RWPE2 (cell line): ENCODE measurements at places on chromosomes 3 and 15.

DNA sequence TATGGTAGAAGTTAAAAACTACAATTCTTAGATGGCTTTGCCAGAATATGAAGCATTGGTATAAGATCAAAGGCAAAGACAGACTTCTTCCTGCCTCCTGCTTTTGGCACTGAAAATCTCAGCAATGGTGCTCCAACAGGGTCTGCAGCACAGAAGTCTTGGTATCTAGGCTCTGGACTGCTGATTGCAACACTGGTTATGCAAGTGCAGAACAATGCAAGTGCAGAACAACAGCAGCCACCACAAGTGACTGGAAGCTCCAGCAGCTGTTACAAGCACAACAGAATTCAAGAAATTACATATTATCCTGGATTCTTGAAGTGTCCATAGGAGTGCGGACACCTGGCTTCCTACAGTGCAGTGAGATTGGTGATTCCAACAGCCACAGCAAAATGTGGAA is 33.7 kb downstream of the ZBTB20 start:
- DNase-seq = no peak

DNA sequence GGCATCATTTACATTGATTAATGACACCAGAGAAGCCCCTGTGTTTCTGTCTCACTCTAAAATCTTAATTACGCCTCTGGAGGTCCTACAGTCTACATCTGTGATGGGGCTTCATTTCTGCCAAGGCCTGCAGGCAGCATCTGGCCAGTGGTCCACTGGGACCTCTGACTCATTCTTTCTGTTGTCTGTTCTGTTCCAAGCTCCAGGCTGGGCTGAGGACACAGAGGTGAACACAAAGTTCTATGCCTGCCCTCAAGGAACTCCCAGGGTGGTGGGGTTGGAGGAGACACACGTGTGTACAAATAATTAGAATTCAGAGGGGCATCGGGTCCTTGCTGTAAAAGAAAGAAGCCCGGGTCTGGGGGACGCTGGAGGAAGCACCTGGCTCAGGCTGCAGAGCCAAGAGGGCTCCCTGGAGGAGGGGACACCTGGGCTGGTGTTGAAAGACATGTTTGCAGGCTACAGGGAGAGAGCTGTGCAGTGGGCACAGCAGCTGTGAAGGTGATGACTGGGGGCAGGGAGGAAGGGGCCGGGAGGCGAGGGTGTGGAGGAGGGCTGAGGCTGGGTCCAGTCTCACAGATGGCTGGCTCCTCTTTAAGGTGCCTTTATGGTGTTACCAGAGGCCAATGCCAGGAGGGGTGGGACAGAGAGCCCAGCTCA is 103.3 kb upstream of the PRR23E start:
- no peak for DNase-seq

DNA sequence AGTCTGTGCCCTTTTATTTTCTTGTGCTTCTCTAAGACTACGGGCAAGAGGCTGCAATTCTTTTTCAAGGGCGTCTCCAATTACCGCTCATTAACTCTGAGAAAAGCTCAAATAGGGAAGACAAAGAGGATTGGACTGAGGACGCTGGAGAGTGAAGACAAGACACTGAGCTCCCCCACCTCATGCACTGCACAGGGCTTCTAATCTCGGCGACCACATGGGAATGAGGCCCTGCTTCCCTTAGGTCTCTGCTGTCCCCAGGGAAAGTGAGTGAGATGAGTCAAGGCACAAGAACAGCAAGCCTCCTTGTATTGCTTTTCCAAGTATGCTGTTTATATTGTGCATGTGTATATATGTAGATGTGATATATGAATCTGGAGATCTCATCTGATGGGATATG is 392.2 kb upstream of the CFAP20DC start:
- no peak for DNase-seq

DNA sequence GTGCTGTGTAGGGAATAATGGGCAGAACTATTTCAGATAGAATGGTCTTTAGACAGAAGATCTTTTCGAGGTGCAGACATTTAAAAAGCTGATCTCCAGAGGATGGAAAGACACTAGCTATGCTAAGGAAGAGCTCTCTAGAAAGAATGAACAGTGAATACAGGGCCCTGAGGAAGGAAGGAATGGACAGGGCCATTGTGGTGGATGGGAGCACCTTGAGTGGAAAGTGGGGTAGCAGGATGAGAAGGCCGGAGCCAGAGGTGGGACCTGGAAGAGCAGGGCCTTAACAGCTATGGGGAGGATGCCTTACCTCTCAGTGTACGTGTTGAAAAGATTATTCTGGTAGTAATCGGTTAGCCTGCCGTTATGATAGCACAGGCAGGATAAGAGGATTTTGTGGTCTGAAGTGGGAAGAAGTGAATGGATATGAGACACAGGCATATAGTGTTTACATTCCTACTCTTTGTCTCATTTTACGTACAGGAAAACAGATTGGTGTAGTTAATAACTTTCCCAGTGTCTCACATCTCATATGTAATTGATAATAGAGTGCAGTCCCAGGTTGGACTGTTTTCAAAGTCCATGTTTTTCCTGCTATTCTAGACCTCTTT is 172.4 kb downstream of the KLHL25 start:
- DNase-seq = no peak

GRCh38 chr3:98534734-98535133 is 3.0 kb downstream of the GPR15 start:
- no peak for DNase-seq

GRCh38 chr3:134350266-134350665 is 24.0 kb downstream of the AMOTL2 start:
- peak; percentile 26 for DNase-seq

DNA sequence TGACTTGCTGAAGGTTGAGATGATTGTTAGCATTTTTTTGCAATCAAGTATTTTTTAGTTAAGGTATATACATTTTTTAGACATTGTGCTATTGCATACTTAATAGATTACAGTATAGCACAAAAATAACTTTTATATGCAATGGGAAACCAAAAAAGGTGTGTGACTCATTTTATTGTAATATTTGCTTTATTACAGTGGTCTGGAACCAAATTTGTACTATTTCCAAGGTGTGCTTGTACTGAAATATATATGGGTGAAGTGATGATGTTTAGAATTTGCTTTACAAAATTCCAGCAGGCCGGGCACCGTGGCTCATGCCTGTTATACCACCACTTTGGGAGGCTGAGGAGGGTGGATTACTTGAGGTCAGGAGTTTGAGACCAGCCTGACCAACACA is 29.1 kb upstream of the TBC1D23 start:
- DNase-seq = no peak

GRCh38 chr3:194485468-194485880 is 1.3 kb downstream of the ATP13A3 start:
- DNase-seq = no peak

GRCh38 chr15:44775953-44776352 is 39.6 kb downstream of the TRIM69 start:
- no peak for DNase-seq

- no peak for DNase-seq
Measured at GRCh38 chr15:60054472-60054871, 50.4 kb downstream of the FOXB1 start.

GRCh38 chr3:57911593-57911992 is 96.6 kb upstream of the FLNB start:
- DNase-seq = no peak

DNA sequence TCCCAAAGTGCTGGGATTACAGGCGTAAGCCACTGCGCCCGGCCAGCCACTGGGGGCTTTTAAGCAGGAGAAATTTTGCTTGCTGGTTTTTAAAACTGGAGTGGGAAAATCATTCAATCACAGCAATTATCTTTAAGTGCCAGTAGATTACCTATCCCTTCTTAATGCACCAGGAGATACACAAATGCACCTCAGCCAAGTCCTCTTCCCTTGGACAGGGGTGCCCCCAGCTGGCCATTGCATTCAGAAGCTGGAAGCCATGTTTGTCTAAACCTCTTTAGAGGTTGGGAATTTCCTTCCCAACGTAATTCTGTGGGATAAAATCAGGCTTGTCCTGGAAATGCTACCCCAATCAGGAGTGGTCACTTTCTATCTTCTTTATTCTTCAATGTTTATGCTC is 26.6 kb downstream of the MIX23 start:
- DNase-seq = no peak

DNA sequence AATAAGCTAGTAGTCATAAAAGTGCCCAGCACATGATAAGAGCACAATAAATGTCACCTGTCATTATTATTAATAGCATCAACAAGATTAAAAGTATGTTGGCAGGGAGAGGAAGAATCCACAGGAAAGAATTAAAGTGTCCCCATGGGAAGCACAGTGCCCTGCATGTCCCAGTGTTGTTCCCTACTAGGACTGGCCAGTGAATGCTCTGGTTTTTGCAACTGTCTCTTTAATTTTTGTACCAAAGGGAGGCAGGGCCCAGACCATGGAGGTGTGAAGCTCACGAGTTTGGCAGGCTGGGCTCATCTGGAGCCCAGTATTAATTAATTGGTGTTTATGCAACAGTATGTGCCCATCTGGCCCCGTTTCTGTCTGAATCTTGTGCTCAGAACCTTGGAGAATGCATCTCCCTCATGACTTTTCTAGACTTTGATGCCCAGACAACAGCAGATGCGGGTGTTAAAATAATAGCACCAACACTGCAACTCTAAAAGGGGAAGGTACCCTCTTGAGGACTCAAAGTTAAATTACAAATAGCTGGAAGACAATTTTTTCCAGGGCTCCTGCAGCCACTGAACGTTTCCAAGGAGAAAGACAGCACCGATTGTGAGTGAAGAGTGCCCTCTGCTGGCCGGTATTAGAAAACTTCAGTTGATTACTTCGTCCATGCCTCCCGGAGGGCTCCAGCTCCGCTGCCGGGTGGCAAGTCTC is 71.9 kb upstream of the SPATA12 start:
- DNase-seq = no peak

DNA sequence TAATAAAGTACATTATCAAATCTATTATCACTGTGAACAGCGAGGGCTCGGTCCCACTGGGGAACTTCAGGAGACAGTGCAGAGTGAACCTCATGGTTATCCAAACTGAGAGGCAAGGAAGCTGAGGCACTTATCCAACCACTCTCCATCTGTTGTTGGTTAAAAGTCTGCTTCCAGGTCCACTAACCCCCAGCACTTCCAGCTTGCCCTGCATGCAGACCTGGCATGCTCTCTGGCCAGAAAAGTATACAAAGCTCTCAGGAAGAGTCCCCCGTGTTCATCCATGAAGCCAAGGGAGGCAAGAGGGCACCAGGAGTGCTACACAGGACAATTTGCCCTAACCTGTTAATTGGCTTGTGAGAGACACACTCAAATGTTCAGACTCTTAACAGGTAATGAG is 36.0 kb downstream of the FBN1 start:
- DNase-seq = no peak

GRCh38 chr3:52221563-52222318 is 3.7 kb downstream of the TLR9 start:
- peak; percentile 61 for DNase-seq

- no peak for DNase-seq
Measured at GRCh38 chr3:125141596-125142419, 70.7 kb downstream of the SLC12A8 start.
